ENCODE measurements at places on chromosomes 7 and 10.

DNA sequence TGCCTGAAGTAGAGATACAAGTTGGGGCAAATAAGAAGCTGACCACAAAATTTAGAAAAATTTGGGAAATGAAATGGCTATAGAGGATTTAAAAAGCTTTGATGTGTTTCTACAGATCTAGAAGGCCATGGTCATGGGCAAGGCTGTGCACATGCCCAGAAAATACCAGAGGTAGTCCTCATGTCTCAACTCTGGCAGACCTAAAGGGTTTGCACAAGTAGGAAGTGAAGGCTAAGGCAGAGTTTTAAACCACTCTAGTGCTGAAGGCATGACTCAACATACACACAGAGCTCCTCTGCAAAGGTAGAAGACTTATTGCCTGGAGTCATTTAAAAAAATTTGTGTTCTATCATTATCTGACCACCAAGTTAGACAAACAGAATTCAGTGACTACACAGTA, 364.6 kb downstream of the CCSER2 start:
- no peak for DNase-seq

DNA sequence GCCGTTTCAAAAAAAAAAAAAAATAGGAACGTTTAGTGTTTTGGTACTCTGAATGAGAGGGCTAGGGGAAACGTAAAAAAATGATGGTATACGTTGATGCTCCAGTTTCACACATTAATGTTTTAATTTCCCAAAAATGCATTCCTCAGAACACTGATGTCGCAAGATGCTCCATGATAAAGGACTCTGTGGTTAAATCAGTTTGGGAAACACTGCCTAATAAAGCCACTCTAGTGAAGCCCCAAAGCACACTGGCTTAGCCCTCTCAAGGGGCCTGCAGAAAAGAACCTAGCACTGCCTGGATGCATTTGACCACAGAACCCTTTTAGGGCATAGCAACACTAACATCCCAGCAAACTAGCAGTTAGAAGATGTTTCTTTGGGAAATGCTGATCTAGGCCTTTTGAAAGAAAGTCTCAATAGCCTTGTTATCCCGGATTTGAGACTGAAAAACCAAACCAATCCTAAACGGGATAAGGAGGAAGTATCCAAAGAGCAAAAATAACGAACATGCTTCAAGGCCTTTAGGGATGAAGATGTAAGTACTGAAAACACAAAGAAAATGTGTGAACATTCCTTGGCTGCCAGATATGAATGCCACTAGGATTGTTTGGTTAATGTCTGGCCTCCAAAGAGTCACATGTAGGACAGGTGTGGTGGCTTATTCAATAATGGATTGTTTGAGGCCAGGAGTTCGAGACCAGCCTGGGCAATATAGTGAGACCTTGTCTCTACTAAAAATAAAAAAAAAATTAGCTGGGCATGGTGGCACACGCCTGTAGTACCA, 11.0 kb downstream of the DLG5 start:
- DNase-seq: no peak

GRCh38 chr7:86644282-86645224, 844 bp downstream of the GRM3 start:
- no peak for DNase-seq

GRCh38 chr7:72781631-72782030, 46.4 kb downstream of the TYW1B start:
- no peak for DNase-seq

- DNase-seq: no peak
Measured at GRCh38 chr7:111168182-111168581, 77.3 kb downstream of the LRRN3 start.

DNA sequence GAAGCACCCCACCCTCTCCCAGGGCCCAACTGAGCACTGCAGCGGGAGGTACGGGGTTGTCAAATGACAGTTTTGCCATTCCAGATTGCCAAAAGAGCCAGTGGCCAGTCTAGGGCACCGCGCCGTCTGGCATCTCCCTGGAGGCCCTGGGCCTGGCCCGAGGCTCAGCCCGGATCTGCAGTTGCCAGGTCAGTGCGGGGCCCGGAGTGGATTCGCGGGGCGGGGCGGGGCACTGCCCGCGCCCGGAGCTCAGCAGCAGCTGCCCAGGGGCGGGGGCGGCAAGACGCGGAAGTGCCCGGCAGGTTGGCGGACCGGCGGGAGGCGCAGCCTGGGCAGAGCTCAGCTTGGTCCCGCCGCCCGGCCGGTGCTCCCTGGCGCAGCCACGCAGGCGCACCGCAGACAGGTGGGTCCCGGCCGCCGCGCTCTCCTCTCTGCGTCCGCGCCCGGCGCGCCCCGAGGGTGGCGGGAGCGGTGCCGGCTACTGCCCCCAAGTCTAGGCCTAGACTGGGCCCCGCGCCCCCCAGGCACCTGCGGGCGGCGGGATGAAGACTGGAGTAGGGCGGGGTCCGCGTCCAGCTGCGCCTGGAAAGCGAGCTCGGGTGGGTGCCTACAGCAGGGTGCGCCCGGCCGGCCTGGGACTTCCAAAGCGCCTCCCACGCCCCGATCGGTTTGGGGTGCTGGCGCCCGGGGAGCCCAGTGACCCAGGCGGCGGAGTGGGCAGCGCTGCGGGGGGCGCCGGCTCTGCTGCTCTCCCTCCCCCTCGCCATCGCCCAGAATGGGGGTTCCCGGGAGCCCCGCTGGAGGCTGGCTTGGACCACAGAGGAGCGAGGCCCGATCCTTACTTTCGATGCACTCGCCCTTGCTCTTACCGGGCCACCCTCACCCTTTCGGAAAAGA, at the start of gene IRF5:
Gene IRF5, plus strand, starts transcription at position 281 of the 897 bp plus-strand sequence. CDS start 4,155 bp downstream, outside the sequence.
- DNase-seq: peak; percentile 11

DNA sequence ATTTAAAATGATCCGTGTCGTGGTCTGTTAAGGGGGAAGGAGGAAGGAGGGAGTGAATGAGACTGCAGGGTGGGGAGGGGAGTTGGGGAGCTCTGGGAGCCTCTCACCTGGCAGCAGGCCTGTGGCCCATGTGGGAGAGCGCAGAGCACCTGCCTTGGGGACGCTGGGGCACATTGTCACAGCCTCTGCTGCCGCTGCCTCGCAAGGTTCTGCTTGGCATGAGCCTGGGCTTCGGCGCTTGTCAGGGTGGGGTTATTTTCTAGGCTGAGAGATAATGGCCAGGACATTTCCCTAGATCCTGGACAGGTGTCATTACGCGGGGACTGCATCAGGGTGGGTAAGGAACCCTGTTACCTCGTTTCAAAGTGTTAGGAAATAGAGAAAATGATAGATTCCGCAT, 2.2 kb upstream of the SUN1 start:
- no peak for DNase-seq

- no peak for DNase-seq
Measured at GRCh38 chr7:21640105-21640504, 97.3 kb downstream of the DNAH11 start.

GRCh38 chr7:577741-578370, 58.2 kb upstream of the PDGFA start:
- DNase-seq: no peak

- no peak for DNase-seq
Measured at GRCh38 chr7:85226361-85227085, 39.7 kb upstream of the SEMA3D start.

GRCh38 chr10:130388746-130389145, 252.6 kb downstream of the GLRX3 start:
- DNase-seq: no peak

DNA sequence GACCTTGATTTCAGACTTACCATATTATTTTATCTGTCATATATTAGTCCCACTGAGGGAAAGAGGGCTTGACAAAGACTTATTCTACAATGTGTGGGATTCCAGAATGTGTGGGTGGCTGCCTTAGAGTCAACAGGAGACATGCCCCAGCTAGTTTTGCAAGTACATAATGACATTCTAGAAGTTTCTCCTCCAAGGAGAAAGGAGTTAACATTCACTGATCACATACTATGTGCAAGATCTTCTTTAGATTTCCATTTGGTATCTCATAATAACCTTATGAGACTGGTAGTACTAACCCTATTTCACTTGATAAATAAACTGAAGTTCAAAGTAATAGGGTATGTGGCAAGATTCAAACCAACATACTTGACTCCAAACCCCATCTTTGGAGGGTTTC, 25.2 kb downstream of the IRF5 start:
- no peak for DNase-seq

DNA sequence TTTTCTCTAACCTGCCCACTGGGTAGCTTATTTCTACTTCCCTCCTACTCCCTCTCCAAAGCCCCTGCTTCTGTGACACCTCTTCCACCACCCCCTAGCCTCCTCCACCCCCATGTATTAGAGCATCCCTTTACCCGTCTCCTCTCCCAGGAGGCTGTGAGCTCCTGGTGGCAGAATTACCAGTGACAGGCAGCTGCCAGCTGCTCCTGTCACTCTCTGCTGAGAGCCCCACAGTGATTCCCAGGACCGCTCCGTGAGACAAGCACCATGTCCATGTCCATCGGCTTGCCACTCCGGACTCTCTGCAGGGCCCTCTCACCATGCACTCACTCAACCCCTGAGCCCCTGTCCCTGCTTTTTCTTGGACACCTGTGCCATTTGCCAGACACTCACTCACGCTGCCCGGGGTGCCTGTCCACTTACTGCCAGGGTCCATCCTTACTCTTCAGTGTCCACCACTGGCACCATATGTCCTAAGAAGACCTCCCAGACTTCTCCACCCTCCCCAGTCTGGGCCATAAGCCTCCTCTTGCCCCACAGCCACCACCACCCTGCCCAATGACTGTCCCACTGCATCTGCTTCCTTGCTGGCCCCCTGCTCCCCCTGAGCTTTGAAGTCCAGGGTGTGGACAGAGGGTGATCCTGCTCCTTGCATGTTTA, 9.8 kb downstream of the WDFY4 start:
- no peak for DNase-seq

GRCh38 chr10:49005270-49005669, 65.6 kb upstream of the LRRC18 start:
- DNase-seq: no peak

GRCh38 chr10:28328346-28328745, 25.5 kb upstream of the MPP7 start:
- DNase-seq: no peak

DNA sequence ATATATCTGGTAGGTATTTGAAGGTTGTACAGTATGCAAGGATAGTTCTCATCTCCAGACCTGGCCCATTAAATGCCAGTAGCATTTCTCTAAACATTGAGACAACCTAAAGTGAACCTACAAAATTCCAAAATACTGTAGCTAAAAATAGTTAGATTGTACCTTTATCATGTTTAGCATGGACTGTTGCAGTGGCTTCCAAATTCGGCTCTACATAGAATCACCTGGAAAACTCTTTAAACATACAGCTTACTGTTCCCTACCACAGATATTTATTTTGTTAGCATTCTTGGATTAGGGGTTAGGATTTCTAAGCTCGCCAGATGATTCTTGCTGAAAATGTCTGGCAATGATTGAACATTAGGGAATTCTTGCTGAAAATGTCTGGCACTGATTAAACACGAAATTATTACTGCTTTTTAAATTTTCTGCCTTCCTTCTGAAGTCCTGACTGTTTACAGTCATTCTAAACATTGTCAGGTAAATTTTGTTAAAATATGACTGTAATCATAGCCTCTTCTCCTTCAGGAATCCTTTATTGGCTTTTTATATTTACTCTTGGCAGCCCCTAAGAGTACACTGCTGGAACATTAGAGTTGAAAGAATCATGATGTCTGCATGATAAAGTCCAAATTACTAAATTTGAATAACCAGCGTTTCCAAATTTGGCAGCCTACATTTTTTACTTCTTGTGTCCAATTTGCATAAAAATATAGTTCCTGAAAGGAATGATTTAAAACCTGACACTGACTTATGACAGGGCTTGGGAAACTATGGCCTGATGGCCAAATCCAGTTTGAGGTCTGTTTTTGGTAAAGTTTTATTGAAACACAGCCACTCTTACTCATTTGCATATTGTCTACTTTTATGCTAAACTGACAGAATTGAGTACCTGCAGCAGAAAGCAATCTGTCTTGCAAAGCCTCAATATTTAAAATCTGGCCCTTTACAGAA, 40.3 kb downstream of the SHOC2 start:
- no peak for DNase-seq

DNA sequence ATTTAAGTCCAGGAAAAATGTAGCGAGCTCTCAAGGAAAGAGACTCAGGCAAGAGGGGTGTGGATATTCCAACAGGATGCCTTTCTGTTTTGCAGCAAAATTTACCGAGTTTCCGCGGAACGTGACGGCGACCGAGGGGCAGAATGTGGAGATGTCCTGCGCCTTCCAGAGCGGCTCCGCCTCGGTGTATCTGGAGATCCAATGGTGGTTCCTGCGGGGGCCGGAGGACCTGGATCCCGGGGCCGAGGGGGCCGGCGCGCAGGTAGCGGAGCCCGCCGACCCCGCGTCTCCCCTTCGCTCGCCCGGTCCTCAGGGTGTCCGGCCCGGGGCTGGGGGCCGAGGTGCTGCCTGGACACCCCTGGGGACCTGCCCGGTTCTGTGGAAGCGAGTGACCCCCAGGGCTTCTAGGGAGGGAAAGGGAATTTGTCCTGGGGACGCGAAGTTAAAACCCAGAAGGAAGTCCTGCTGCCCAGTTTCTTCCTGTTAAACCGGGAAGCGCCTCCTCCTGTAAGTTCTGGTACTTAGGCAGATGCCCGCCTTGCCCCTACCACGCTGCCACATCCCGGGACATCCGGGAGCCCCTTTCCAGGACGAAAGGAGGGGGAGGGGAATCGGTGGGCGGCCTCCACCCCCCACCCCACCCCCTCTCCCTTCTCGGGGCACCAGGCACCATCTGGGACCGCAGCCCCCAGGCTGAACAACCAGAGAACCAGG, 2.5 kb downstream of the VSTM2A start:
- no peak for DNase-seq

Measured in NCI-H510A treated with DMSO at 0.1 percent for 48 hours (cell line).